ENCODE measurements at places on chromosomes 11 and 22. TPM values are rescaled to one million over a fixed set of nuclear protein-coding genes. Genes with fewer than 3 reads are reported as not detected.

Gene C11orf16
- not detected for total RNA-seq

Gene C22orf42
- total RNA-seq, result not detected

Gene RBMXL2
- total RNA-seq, result not detected

Gene SCGB1C1
- total RNA-seq, result not detected

Gene APLNR
- not detected for total RNA-seq

Gene SREBF2
- 9.2 TPM for total RNA-seq

Gene FOLR2
- total RNA-seq, result not detected

Gene PDE2A
- total RNA-seq, result not detected

Gene F2
- total RNA-seq, result not detected

Gene TEX54
- total RNA-seq, result not detected

Gene ARHGAP32
- total RNA-seq, result 8.4 TPM

Gene CHST1
- total RNA-seq, result not detected

Gene CCDC81
- total RNA-seq, result 5.6 TPM

Gene RFPL1
- total RNA-seq, result not detected

Gene PANX3
- total RNA-seq, result not detected

Gene MUC5B
- total RNA-seq, result not detected

Gene NTM
- total RNA-seq, result 17.8 TPM

Gene GP1BB
- total RNA-seq, result 0.18 TPM

Gene TMPRSS5
- under 0.01 TPM for total RNA-seq

Gene OR8A1
- total RNA-seq, result not detected

Gene KDM4D
- total RNA-seq, result 0.90 TPM

Gene SLC2A11
- total RNA-seq, result 3.2 TPM

Gene MYOD1
- total RNA-seq, result not detected

Gene PGAP2
- total RNA-seq, result 10.6 TPM

Gene ABTB2
- 0.28 TPM for total RNA-seq

Gene RIC3
- total RNA-seq, result not detected

Gene RIMBP3C
- 0.36 TPM for total RNA-seq

Gene TENM4
- 9.0 TPM for total RNA-seq

Gene AQP11
- total RNA-seq, result 1.4 TPM

Gene TNNT3
- total RNA-seq, result not detected

Gene SYVN1
- total RNA-seq, result 9.5 TPM

Gene GGTLC3
- total RNA-seq, result not detected

Gene TEF
- total RNA-seq, result 6.1 TPM

Gene EXPH5
- total RNA-seq, result 0.56 TPM

Gene SNRPD3
- total RNA-seq, result 177 TPM

Gene CRACR2B
- total RNA-seq, result 0.54 TPM

Gene FXYD2
- total RNA-seq, result not detected

Data from IMR-90 (cell line).